Cortex of kidney (tissue), 1 donor: ENCODE measurements at places on chromosomes 4 and X.

DNA sequence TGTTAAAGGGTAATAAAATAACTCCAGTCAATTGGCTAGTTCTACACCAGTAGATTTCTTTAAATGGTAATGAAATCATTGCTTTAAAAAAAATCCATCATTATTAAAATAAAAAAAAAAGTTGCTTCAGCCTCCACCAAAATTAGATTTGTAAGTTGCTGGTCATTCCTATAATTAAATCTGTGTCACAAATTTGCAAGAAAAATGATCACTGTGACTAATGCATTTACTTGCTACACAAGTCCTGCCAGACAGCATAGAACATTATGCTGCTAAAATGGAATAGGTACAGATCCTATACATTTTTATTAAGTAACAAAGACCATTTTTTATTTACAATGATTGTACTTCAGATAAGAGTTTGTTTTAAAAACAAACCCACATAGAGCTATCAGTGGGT lies 85.8 kb downstream of the SLC10A7 start:
- DNase-seq = no peak

- DNase-seq = no peak
Measured at GRCh38 chrX:154655786-154656185, 2.4 kb upstream of the CTAG2 start.

- peak; percentile 23 for DNase-seq
Measured at GRCh38 chrX:19990556-19991349, at the start of gene BCLAF3. TSS of gene BCLAF3 (minus strand) at chrX:19991061. CDS start at chrX:19970264, 20,797 bp downstream.

DNA sequence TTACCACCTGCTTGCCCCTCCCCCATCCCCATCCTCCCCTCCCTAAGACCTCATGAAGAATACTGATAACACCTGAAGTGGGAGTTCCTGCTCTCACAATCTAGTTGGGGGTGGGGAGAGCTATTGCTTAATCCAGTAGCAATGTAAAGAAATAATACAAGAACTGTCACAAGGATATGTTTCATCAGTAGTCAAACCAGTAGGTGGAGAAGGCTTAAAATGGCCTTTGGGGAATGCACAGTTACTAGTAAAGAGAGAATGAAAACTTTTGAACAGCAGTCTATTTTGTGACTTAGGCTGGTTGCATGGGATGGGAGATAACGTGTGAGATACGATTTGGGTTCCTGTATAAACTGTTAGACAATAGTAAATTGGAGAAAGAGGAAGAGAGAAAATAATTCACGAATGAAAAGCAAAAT lies 6.0 kb downstream of the GALNT7 start:
- DNase-seq = no peak

GRCh38 chrX:27679281-27679680 lies 89.1 kb downstream of the DCAF8L2 start:
- no peak for DNase-seq

DNA sequence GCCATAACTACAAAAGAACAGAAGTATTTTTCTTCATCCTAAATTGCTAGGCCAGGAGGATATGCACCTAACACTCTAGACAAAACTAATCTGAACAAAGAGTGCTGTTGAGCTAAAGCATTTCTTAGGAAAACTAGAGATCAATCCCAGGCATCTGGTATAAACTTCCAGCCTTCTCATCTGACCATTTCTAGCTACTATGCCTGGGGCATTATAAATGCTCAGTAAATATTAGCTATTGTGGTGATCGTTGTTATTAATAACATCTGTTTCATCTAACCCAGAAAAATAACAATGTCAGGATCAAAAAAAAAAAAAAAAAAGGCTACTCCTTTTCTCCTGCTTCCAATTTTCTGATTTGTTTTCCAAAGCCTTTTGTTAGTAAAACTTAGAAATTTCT lies 7.7 kb upstream of the SLC10A6 start:
- DNase-seq = no peak

GRCh38 chr4:73308286-73308685 lies 49.7 kb upstream of the ANKRD17 start:
- no peak for DNase-seq

DNA sequence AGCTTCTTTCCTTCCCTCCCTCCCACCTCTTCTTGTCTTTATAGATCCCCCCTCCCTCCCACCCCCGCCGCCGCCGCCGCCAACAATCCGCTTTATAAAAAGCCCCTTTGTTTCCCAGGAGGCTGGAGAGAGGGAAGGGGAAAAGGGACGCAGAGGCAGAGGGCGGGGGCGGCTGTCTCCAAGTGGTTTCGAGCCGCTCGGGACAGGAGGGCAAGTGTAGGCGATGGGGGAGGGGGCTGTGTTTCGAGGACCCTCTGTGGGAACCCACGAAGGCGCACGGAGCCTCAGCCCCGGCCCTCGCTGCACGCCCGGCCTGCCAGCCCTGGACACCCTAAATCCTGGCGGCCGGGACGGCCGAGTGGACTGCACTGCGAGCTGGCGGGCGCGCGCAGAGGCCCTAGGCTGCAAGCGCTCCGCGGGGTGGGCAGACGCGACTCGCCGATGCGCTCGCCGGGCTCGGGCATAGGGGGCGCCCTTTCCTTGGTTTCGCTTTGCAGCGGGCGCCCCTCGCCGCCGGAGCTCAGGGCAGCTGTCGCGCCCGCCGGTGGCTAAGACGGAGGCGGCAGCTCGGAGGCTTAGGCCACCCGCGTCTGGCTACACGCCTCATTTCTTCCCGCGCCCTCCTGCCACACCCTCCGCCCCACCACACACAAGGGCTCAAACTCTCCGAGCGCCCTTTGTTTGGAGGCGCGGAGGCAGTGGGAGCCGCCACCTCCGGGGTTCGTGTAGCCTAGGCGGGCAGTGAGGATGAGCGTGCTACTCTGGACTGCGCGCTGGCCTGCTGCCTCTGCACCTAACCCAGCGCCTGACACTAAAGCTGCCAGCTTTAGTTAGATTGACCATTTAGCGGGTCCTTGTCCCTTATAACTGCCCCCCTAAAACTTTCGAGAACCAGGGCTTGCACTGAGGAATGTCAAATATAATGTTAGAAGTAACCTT lies 2.2 kb downstream of the MAMLD1 start:
- DNase-seq = no peak

GRCh38 chr4:53189011-53189410 lies 176.8 kb downstream of the SCFD2 start:
- no peak for DNase-seq

GRCh38 chr4:169225058-169225751 lies 45.6 kb downstream of the SH3RF1 start:
- no peak for DNase-seq

DNA sequence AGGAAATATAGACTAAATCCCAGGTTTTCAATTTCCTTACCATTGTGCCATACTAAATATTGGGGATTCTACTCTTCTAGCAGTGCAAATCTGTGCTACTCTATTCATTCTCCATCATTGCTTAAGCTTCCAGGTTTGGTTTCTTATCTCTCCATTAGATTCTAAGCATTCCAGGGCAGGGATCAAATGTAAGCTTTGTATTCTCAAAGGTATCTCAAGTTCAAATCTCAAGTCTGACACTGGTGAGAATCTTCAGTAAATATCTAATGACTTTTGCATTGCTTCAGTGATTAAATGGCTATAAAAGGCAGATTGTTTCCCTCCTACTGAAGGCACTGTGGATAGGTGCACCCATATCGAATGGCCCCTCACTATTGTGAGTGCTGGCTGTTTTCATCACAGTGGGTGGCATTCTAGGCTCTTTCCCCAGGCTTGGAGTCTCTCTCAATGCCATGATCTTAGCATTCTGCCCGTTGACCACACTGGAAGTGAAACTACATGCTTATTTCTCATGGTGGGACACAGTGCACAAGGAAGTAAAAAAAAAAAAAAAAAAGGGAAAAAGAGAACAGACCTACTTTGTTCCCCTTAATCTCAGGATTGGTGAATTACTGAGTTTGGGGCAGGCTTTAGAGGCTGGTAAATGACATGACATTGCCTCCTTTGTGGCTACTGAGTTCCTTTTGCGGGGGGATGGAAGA lies 28.7 kb downstream of the FAM9C start:
- DNase-seq = no peak

DNA sequence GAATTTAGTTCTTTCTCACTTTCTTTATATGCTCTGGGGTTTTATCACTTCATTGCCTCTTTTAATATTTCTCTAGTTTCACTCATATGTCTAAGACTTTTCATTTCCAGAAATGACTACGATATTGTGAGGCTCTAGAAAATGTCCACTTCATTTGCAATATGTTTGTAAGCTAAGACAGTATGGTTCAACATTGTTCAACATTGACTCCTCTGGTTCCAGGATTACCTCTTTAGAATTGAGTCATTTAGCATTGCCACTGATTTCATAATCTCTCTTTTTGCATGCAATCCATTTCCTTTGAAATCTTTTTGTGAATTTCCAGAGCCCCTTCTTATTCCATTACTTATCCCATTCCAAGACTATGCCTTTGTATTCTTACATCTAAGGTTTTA lies 32.3 kb downstream of the BBS12 start:
- DNase-seq = no peak

GRCh38 chr4:46947541-46947940 lies 38.5 kb upstream of the COX7B2 start:
- DNase-seq = no peak

- no peak for DNase-seq
Measured at GRCh38 chr4:6881908-6882307, 27.7 kb upstream of the TBC1D14 start.

DNA sequence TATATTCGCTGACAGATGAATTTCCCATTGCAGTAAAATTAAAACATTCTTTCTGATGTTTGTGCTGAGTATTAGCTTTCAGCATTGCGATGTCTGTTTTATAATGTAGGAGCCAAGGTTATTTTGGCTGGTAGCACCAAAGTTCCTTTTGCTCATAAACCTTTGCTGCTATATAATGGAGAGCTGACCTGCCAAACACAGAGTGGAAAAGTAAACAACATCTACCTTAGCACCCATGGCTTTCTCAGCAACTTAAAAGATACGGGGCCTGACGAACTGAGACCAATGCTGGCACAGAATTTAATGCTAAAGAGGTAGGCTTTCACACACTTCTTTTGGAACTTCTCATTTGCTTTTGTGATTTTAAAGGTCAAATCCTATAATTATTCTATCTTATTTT lies 46.0 kb downstream of the WDR19 start:
- DNase-seq = no peak

DNA sequence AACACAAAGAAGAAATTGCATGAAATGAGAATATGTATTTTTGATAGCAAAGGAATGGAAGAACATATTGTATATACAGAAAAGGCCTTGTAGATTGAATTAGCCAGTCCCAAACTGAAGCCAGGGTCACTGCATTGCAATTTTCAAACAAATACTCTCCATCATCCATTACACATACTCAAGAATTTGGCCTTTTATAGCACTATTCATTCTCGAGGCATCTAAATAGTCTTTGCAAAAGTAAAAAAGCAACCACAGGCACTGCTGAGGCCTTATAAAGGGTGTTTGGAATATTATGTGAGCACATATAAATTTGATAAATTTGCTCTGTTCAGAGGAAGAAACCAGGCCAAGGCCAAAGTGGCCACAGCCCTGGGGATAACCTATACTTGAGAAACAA lies 123.0 kb downstream of the ZNF827 start:
- no peak for DNase-seq

DNA sequence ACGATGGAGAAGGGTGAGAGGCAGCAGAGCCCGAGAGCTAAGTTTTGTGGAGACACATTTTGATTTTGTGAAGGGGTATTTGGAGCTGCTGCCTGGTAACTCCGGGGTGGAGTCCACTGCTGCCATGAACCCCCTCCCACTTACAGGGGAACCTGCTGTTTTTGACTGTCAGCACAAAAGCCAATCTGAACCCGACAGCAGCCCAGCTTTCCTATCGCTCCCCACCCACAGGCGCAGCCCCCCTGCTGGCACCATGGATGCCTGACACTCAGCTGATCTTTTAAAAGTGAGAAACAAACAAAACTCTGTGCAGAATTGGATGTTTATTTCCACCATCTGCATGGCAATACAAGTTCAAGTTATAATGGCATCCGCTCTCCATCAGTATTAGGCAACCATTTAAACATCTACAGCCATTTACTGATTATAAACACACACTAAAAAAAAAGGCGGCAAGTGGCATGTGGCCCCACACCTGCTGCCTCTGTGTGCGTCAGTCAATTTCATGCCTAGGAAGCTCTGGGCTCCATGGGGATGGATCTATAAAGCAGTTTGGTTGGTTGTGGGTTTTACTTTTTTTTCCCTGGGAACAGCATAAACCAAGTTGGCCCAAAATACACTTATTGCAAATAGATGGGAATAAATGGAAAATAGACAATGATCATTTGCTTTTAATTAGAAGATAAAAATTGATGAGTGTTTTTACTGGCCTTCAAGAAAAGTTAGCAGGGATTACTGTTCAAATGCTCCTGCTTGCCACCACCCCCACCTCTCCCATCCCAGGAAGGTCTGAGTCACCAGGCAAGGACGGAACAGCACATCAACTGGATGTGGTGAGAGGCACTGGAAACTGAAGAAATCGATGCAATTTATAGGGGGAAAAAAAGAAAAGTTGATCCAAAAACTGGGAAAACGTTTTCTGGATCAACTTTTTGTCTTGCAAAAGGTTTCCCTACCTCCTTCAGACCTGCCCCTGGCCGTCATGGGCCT lies 46.0 kb downstream of the SEPSECS start:
- DNase-seq = no peak

DNA sequence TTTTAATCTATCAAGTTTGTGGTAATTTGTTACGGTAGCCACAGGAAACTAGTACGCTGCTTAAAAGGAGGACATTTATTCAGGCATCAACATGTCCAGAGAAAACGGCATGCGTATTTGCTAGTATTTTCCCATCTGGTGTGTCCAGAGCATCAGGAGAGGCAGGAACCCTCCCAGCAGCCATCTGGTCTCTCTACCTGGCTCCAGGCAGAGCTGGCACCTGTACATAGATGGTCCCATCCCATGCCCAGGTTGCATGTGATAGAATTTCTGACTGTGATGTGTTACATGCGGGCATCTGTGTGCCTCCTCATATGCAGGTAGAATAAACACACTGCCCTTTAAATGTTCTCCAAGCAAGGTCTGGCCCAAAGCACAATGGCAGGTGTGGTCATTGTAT lies 57.9 kb upstream of the PAGE1 start:
- no peak for DNase-seq

DNA sequence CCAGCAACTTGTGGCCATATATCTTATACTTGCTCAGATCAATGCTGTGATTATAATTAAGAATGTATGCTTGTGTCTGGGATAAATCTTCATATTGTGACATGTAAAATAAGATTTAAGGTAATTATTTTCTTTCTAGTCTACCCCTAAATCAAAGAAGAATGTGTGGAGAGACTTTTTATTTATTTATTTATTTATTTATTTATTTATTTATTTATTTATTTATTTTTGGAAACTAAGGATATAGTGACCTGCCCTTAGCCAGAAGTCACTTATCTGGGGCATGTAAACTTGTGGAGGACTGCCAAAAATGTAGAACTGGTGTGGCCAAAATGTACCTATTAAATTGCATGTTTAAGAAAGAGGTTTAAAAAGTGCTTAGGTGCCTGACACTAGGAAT lies 144.3 kb downstream of the BEND2 start:
- no peak for DNase-seq
